ENCODE measurements at places on chromosomes 4 and X. TPM values are rescaled to one million over a fixed set of nuclear protein-coding genes. Genes with fewer than 3 reads are reported as not detected.

Gene FHIP1A
- total RNA-seq: 0.09 TPM

Gene RIBC1
- 0.85 TPM for total RNA-seq

Gene APELA
- not detected for total RNA-seq

Gene L1CAM
- 20.2 TPM for total RNA-seq

Gene DDX3X
- 209 TPM for total RNA-seq

Gene PRR32
- not detected for total RNA-seq

Gene CT83
- total RNA-seq: not detected

Gene TASL
- total RNA-seq: not detected

Gene ZFP92
- 0.56 TPM for total RNA-seq

Gene ANKRD50
- 4.9 TPM for total RNA-seq

Gene ADGRG2
- 11.1 TPM for total RNA-seq

Gene PRICKLE3
- total RNA-seq: 11.8 TPM

Gene GSX2
- not detected for total RNA-seq

Gene LGI2
- 0.07 TPM for total RNA-seq

Gene PAQR3
- 6.6 TPM for total RNA-seq

Gene EXOC1L
- total RNA-seq: not detected

Gene NSUN7
- 0.26 TPM for total RNA-seq

Gene TENM3
- total RNA-seq: 1.6 TPM

Gene MMAA
- 1.6 TPM for total RNA-seq

Gene ARHGAP6
- 0.01 TPM for total RNA-seq

Gene PHOX2B
- not detected for total RNA-seq

Gene GASK1B
- 0.27 TPM for total RNA-seq

Gene SPIN4
- 4.0 TPM for total RNA-seq

Gene TBC1D14
- 39.2 TPM for total RNA-seq

Gene TLR6
- total RNA-seq: 2.2 TPM

Gene BMX
- not detected for total RNA-seq

Gene HTN3
- not detected for total RNA-seq

Gene PRSS12
- 0.31 TPM for total RNA-seq

Gene ART3
- total RNA-seq: not detected

Gene RBM3
- total RNA-seq: 337 TPM

Gene IBSP
- total RNA-seq: not detected

Gene AADAT
- 7.7 TPM for total RNA-seq

Gene RHOXF2
- total RNA-seq: not detected

Gene PABPC1L2A
- not detected for total RNA-seq

Gene PLXNA3
- 14.6 TPM for total RNA-seq

Gene ETFDH
- 5.2 TPM for total RNA-seq

Gene TMEM35A
- not detected for total RNA-seq

Gene PFKFB1
- total RNA-seq: 0.10 TPM

Gene FAM133A
- total RNA-seq: 0.77 TPM

All from A549 treated with AZD2906 at 1 μM for 4 hours (cell line).